Tibial artery (tissue), 4 donors: ENCODE measurements at places on chromosomes 2 and 18.
A peak's percentile ranks its signal among the peaks of the same experiment; 100 is the strongest.

GRCh38 chr2:201448701-201449100 is 2.6 kb downstream of the TRAK2 start:
- DNase-seq = no peak

- peak; percentile 40 for DNase-seq
Observed at GRCh38 chr2:71784734-71785511, 331.6 kb downstream of the DYSF start.

- DNase-seq = peak; percentile 53
Observed at GRCh38 chr18:78731398-78732032, 248.1 kb upstream of the SALL3 start.

GRCh38 chr2:105546628-105546974 is 147.8 kb upstream of the FHL2 start:
- DNase-seq = no peak

DNA sequence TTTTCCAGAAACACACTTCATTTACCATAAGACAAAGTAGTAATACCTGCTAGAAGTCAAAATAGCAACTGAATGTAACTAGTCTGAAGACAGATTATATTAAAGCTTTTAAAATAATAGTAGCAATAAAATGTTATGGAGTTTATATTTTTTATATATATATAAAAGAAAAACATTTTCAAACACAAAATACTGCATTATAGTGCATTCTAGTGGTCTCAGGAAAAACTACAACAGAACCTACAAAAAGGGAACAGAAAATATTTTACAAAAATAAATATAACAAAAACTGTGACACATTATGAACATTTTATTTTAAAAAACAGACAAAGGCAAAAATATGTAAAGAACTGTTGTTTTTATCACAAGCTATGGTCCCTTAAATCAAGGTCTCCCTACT is 48.0 kb downstream of the STRN start:
- DNase-seq = no peak

DNA sequence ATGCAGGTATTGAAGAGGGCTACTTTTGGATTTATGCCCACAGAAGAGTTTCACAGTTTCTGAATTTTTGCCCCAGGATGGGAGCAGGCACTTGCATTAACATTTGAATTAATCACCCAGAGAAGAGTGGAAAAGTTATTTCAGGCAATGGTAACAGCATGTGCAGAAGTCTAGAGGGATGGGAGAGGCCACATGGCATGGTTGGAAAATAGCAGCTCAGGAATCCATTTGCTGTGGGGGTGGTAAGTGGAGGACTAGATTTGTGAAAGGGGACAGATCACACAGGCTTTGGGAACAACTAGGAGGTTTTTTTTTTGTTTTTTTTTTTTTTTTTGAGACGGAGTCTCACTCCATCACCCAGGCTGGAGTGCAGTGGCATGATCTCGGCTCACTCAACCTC is 65.2 kb downstream of the NEDD4L start:
- DNase-seq = no peak

DNA sequence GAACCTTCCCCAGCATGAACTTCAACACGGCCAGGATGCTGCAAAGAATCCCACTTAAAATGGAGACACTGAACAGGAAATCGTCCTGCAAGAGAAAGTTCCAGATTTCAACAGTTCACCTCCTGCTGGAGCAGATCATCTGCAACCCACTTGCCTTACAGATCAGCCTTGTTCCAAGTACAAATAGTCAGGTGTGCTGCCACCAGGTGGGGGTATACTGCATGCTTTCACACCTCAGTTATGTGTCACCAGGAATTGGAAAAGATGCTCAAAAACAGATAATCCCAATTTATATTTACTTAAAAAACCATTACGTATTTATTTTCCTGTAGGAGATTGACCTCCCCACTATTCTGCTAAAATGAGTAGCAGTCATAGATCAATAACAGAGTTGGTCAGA is 212.3 kb downstream of the MGAT5 start:
- DNase-seq = no peak

DNA sequence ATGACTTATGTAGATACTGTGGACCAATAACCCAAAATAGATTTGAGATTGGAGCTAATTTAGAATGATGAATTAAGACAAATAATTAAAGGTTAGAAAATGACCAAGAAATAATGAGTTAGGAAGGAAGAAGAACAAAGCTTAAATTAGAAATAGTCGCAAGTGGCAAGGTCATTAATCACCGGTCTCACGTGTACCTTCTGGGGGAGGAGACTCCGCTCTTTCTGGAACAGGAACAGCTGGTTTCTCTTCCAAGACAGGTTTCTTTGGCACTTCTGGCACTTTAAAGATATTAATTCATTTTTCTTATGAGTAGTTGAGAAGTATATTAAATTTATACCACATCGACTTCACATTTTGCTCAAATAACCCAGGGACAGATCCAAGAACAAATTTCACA is 156.7 kb downstream of the TTN start:
- no peak for DNase-seq

DNA sequence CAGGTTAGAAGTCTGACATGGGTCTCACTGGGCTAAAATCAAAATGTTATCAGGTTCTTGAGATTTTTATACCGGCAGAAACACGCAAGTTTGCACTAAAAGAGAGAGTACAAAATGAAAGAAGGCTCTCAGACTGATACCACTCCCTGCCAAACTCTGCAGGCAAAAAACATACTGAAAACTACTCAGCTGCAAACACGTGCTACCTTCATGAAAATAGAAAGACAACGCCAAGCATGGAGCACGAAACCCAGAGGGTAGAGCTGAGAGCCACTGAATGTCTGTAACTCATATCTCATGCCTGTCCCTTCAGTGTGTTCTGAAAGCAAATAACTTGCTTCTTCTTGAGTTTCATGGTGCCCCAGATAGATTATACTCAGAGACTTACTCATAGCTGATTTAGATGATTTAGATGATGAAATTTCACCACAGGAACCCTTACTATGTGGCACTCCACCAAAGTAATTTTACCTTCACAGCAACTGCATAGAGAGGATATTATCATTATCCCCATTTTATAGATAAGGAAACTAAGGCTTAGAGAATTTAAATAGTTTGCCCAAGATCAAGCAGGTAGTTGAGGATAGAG is 313.0 kb upstream of the SLC39A10 start:
- no peak for DNase-seq

- no peak for DNase-seq
Observed at GRCh38 chr2:2142345-2142744, 188.7 kb downstream of the MYT1L start.

DNA sequence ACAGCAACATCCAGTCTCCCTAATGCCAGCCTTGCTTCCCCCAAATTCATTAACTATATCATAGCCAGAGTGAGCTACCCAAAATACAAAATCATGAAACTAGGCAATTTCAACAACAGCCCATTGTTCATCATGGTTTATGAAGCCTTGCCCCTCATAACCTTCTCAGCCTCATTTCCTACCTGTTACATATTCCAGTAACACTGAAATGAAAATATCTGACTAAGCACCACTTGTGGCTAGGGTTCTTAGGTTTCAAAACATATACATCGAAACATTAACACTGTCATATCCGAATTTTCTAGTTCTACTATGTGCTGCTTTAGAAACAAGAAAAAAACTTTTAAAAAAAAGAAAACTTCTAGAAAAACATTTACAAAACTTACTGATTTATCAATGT is 59.5 kb downstream of the ATAD2B start:
- DNase-seq = no peak

- no peak for DNase-seq
Observed at GRCh38 chr2:8310557-8311455, 371.1 kb upstream of the ID2 start.

- no peak for DNase-seq
Observed at GRCh38 chr2:95024960-95025405, 525 bp upstream of the MAL start.

- DNase-seq = no peak
Observed at GRCh38 chr2:30139131-30139870, 7.5 kb upstream of the YPEL5 start.
